ENCODE measurements at places on chromosomes 6 and 20. TPM values are rescaled to one million over a fixed set of nuclear protein-coding genes. Genes with fewer than 3 reads are reported as not detected.

The MICA gene
- total RNA-seq = 11.2 TPM

The SRSF12 gene
- not detected for total RNA-seq

DNA sequence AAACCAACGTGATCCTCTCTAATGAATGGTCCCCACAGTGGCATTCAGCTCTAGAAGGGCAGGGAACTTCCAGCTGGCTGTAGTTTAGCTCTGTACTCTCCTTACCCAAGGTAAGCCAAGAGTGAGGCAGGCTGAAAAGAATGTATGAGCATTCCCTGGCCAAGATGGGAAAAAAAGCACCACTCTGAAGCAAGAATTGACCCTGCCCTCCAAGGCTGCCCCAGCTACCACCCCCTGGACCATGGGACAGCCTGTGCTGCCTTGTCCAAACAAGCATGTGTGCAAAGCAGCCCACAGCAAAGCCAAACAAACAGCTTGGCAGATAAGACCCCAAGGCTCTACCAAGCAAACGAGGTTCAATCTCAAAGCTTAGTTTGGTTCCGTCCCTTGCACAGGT, 73.9 kb downstream of the GFOD1 start:
- H3K27ac ChIP-seq = no peak overlapping the region
- peaks cover 2% of the 10 kb centered on the region for H3K36me3 ChIP-seq
- no peak overlapping the region for H3K4me3 ChIP-seq
- no peak for DNase-seq
- peaks cover 7% of the 10 kb centered on the region for H3K4me1 ChIP-seq

DNA sequence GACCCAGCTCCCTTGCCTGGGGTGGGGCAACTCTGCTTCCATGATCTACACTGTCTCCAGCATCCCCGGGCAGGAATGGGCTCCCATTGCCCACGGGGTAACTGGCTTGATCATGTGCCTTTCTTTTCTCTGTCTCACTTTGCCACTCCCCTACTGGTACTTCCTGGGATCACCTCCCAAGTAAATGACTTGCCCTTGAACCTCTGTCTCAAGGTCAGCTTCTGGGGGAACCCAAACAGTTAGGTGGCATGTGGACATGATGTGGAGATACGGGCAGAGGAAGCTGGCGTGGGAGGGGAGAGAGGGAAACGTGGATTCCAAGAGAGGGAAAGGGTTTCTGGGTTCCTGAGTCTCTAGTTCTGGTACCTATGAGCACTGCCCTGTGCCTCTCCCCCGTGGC, 63.8 kb upstream of the RALY start:
- H3K27me3 ChIP-seq = peaks cover 6% of the 10 kb centered on the region
- H3K36me3 ChIP-seq = no peaks in the 10 kb centered on the region
- H3K27ac ChIP-seq = no peak overlapping the region
- H3K4me3 ChIP-seq = no peak overlapping the region
- H3K4me1 ChIP-seq = peaks cover 2% of the 10 kb centered on the region

- H3K27me3 ChIP-seq = no peaks in the 10 kb centered on the region
- H3K4me1 ChIP-seq = peaks cover 8% of the 10 kb centered on the region
- H3K4me3 ChIP-seq = no peak overlapping the region
- H3K36me3 ChIP-seq = no peaks in the 10 kb centered on the region
- H3K27ac ChIP-seq = no peak overlapping the region
These were observed 454.3 kb downstream of the CDC5L start for GRCh38 chr6:44841829-44842228.

DNA sequence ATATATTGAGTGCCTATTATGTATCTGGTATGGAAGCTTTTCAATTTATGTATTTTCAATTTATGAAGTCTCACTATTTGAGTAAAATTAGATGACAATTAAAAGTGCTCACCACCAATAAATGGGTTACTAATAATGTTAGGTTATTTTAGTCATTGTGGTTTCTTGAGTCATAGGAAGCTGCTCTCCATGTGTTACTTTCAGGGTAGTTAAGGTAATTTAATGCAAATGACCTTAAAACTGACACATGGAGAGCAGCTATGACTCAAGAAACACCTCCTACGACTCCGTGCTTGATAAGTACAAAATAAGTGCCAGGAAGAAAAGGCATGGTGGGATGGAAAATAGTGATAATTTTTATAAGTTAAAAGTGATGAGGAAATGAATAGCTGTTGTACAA, 16.5 kb upstream of the TINAG start:
- H3K36me3 ChIP-seq = no peaks in the 10 kb centered on the region
- DNase-seq = no peak
- H3K4me1 ChIP-seq = no peaks in the 10 kb centered on the region
- H3K27me3 ChIP-seq = no peaks in the 10 kb centered on the region

DNA sequence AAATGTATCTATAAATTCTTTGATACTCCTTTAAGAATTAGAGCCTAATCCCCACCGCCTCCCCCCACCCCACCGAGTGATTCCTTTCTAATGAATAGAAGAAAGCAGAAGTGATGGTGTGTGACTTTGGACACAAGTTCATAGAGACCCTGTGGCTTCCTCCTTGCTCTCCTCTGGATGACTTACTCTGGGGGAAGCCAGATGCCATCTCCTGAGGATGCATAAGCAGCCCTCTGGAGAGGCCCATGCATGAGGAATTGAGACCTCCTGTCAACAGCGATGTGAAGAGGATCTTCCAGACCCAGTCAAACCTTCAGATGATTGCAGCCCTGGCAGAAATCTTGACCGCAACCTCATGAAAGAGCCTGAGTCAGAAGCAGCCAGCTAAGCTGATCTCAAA, 21.1 kb downstream of the AHCY start:
- H3K27ac ChIP-seq = no peak overlapping the region
- H3K4me3 ChIP-seq = no peak overlapping the region
- H3K27me3 ChIP-seq = no peaks in the 10 kb centered on the region
- peaks cover 4% of the 10 kb centered on the region for H3K36me3 ChIP-seq
- no peak for DNase-seq

- DNase-seq = peak; percentile 70
- H3K4me3 ChIP-seq = peak overlapping the region; percentile 33
- H3K4me1 ChIP-seq = peaks cover 22% of the 10 kb centered on the region
- no peak overlapping the region for H3K27ac ChIP-seq
These were observed 5.3 kb upstream of the FOXC1 start for GRCh38 chr6:1604158-1605003.

All from T-helper 17 cell (primary cell).